ENCODE measurements at places on chromosomes 2 and 18.

GRCh38 chr2:60298006-60298696 is 255.3 kb downstream of the BCL11A start:
- DNase-seq = no peak

DNA sequence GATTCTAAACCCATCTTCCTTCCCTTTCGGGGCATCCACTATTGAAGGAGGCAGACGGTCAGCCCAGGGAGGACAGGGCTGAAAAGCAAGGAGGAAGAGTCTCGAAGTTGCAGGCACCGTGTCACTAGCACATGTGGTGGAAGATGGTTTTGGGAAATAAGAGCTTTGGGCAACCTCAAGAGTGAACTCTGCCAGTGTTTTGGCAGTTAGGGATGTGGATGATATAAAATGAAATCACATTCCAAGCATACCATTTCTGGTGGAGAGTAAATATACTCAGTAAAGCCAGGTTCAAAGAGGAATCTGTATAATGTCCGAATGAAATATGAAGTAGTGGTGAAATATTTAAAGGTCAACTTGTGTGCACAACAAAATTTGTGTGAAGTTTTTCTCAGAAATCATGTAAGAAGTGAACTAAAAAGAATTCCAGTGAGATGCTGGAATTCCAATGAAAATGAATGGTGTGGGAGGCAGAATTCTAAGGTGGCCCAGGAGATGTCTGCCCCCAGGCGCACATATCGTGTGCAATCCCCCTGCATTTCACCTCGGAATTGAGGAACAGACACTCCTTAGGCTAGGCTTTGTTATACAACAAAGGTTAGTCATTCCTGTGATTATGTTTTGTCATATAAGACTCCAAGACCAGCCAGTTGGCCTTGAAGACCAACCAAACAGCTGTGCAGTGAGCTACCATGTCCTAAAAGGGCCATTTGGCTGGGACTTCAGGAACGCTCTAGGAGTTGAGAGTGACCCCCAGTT is 147.1 kb downstream of the SH3BP4 start:
- no peak for DNase-seq

- no peak for DNase-seq
Observed at GRCh38 chr2:151669585-151670081, 64.6 kb downstream of the NEB start.

GRCh38 chr2:12363138-12363537 is 353.6 kb upstream of the TRIB2 start:
- no peak for DNase-seq

DNA sequence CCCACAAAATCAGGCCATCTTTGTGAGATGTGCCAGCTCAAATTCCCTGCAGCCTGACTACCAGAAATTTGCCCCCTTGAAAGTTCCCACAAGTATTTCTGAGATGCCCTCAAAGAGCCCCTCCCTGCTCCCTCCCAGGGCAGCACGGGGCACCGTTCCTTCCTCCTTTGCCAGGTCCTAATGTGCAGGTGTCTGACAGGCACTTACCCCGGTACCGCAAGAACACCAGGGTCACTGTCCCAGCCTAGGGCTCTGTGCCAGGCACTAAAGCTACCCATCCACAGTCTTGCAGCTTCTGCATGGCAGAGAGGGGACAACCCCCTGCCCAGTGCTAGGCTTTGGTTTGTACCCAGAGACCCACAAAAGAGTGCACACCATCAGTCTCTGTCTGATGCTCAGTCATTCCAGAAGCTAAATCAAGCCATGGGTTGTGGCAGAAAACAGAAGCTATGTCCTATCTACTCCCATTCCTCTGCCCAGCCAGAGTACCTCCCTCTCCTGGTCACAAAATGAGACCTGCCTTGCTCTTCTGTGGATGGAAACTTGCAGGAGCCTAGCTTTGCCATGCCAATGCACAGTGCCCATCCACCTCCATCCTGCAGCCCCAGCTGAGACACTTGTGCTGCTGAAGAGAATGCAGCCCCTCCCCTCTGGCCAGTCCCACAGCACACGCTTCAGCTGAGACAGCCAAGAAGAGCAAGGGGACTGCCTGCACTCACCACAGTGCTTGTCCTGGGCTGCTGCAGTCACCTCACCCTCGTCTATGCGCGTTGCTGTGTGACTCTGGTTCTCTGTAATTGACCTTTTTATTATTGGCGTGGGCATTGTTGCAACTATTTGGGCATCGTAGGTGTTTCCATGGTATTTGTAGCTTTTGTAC is 48.7 kb downstream of the INPP5D start:
- no peak for DNase-seq

- DNase-seq = no peak
Observed at GRCh38 chr2:113061241-113061640, 2.2 kb downstream of the IL36RN start.

- no peak for DNase-seq
Observed at GRCh38 chr2:195561116-195561921, 95.7 kb upstream of the SLC39A10 start.

DNA sequence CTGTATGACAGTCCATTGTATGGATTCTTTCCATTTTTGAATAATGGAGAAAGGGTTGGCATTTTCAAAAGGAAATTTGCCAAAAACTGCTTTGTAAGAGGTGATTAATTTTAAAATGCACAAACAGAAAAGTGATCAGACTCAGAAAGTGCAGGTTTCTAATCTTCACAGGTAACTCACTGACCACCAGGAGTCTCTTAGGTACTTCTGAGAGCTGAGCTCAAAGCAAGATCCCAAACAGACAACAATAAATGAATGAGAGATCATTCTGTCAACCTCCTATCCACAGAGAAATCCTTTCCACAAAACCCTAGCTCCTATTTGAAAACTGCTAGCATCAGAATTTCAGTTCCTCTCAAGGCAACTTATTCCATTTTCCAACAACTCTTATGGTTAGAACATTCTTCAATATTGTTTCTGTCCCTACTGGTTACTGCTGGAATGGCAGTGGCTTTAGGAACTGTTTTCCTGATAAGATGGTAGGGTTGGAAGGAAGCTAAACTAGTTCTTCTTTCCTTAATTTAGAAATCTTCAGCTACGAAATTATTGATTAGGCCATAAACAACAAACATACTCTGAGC is 20.6 kb upstream of the HAAO start:
- no peak for DNase-seq

Measured in DMS79 (cell line).